Ovary (tissue), 10 donors: ENCODE measurements at places on chromosomes 7 and 10. TPM values are rescaled to one million over a fixed set of nuclear protein-coding genes. Genes with fewer than 3 reads are reported as not detected.

Gene MARVELD1
- 50.3 TPM for total RNA-seq

Gene NKX2-3
- not detected for total RNA-seq

Gene UNCX
- total RNA-seq: not detected

Gene ANKRD1
- not detected for total RNA-seq

GRCh38 chr10:129544205-129545202 lies 77.5 kb downstream of the MGMT start:
- no peak overlapping the region for H3K27ac ChIP-seq
- no peaks in the 10 kb centered on the region for H3K36me3 ChIP-seq
- H3K4me3 ChIP-seq: no peak overlapping the region

- no peak for DNase-seq
- H3K27me3 ChIP-seq: no peaks in the 10 kb centered on the region
- no peak overlapping the region for H3K4me3 ChIP-seq
- no peaks in the 10 kb centered on the region for H3K36me3 ChIP-seq
Observed at GRCh38 chr7:158310924-158311666, 276.5 kb downstream of the PTPRN2 start.

Gene BMPR1A
- total RNA-seq: 77.9 TPM

GRCh38 chr10:34175121-34175520 lies 640.0 kb downstream of the PARD3 start:
- H3K4me3 ChIP-seq: no peak overlapping the region
- no peak for DNase-seq
- no peaks in the 10 kb centered on the region for H3K36me3 ChIP-seq
- H3K27me3 ChIP-seq: no peaks in the 10 kb centered on the region
- H3K27ac ChIP-seq: no peak overlapping the region

GRCh38 chr7:2856388-2857169 lies 12.5 kb upstream of the GNA12 start:
- no peak overlapping the region for H3K27ac ChIP-seq
- H3K27me3 ChIP-seq: no peaks in the 10 kb centered on the region
- DNase-seq: no peak
- peaks cover 2% of the 10 kb centered on the region for H3K4me1 ChIP-seq

DNA sequence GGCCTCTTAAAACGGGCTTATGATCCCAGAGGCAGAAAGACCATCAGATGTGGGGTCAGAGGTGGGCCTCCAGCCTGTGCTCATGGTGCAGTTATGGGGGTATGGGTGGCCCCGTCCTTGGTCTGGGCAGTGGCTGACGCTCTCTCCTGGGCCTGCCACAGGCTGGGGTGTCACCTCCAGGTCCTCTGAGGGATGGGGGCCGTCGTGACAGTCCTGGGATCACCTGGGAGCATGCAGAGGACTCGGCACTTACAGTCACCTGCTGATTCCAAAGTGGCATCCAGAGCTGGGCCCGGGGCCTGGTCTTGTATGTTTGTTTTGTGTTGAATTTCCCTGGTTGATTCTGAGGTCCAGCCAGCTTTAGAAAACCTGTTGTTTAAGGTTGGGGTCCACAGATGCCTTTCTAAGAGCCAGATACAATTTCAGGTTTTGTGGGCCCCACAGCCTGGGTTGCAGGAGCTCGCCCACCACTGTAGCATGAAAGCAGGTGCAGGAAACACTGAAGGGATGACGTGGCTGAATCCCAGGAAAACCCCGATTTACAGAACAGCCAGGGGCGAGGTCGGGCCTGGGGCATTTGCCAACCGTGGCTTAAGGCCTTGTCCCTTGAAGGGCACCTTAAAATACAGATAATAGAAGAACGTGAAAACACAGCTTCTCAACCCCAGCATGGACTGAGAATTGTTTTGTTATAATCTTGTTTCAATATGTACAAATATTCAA lies 170.7 kb upstream of the PPP2R2D start:
- no peak overlapping the region for H3K4me3 ChIP-seq
- H3K27ac ChIP-seq: no peak overlapping the region
- peaks cover 8% of the 10 kb centered on the region for H3K4me1 ChIP-seq
- DNase-seq: no peak
- H3K27me3 ChIP-seq: no peaks in the 10 kb centered on the region
- no peaks in the 10 kb centered on the region for H3K36me3 ChIP-seq

- H3K4me3 ChIP-seq: no peak overlapping the region
- no peaks in the 10 kb centered on the region for H3K36me3 ChIP-seq
- H3K4me1 ChIP-seq: no peaks in the 10 kb centered on the region
- DNase-seq: no peak
- H3K27ac ChIP-seq: no peak overlapping the region
- no peaks in the 10 kb centered on the region for H3K27me3 ChIP-seq
Observed at GRCh38 chr7:149707448-149707886, 65.9 kb downstream of the ZNF467 start.
